ENCODE measurements at places on chromosomes 2 and 18.
A peak's percentile ranks its signal among the peaks of the same experiment; 100 is the strongest.

DNA sequence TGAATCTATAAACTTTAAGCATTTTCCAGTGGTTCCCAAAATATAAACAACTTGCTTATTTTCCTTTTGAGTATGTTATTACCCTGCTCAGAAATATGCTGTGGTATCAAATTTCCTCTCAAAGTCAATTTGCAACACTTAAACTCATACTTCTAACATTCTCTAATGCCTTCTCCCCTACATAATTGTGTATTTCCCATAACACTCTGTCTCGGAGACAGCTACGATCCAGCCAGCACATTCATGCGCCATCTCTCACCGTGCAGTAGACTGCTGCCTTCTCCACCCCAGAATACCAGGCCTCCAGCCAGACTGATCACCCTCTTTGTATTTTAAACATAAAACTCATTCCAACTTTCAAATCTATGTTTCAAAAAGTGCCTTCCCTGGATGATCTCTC, 41.8 kb downstream of the TIMM21 start:
- no peak for DNase-seq

DNA sequence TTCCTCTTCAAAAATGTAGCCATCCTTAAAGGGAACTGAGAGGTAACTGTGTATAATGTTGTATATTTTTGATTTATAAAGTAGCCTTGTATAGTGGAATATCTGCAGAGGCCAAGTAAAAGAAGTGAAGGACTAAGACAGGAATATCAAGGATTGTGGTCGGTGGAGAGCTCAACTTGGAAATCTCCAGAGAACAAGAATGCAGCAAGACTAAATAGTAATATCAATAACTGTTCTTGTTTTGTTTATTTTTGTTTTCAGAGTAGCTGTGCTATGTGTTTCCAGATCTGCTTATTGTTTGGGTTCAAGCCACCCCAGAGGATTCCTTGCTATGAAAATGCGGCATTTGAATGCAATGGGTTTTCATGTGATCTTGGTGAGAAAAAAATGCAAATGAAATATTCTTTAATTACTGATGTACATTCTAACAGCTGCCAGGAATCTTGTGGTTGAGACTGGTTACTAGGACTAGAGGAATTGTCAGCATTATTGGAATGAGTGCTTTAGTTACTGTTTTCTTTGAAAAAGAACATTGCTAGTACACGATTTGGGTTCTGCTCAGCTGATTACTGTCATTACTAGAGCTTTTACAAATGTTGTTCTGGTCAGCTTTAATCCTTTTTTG, 25.0 kb downstream of the FASTKD2 start:
- no peak for DNase-seq

DNA sequence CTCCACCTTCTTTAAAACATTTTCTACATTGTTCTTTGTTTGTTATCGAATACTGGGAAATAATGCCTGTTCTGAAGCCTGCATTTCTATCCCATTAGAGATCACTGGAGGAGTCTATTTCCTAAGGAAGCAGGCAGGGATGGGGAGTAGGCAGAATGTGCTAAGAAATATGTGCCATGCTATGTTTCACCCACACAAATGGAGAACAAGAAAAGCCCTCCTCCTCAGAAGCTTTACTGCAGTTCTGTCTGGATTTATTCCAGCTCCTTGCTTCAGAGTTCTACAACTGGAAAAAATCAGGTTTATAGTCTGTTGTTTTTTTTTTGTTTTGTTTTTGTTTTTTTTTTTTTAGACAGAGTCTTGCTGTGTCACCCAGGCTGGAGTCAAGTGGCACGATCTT, 825.1 kb downstream of the SLC4A3 start:
- DNase-seq: no peak

DNA sequence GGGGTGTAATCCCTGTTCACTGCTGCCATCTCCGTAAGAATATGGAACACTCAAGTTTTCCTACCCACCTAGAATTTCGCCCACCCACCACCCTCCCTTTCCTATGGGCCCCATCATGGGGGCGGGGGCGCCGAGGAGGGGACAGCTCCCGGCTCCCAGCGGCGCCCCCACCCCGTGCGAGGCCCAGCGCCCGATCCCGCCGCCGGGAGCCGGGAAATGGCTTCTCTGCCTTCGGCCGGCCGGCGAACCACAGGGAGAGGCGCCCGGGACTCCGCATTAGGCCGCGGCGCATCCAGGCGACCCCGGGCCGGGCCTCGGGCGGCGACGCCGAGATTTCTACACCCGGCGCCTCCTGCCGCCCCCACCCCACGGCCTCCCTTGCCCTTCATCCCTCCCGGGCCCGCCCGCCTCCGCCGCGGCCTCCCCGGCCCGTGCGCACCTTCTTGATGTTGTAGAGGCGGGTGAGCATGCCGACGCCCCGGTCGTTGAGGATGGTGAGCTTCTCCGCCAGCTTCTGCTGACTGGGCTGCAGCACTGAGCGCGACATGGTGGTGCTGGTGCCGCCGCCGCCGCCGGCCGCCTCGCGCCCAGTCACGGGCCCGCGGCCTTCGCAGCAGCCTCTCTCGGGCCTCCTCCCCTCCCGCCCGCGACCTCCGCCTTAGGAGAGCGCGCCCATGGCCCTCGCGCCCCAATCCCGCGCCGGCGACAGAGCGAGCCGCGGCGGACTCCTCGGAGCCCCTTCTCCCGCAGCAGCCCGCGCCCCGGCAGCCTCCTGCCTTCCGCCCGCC, 510 bp downstream of the NCKAP1 start:
- no peak for DNase-seq

- peak; percentile 33 for DNase-seq
Observed at GRCh38 chr2:215681799-215682596, 246.1 kb upstream of the FN1 start.

GRCh38 chr2:171383134-171383533, 50.7 kb downstream of the METTL8 start:
- no peak for DNase-seq

GRCh38 chr2:207891086-207891844, 121.6 kb upstream of the FZD5 start:
- DNase-seq: no peak

GRCh38 chr2:96250188-96250587, 15.6 kb downstream of the TMEM127 start:
- no peak for DNase-seq

- no peak for DNase-seq
Observed at GRCh38 chr2:159228081-159228581, 58.4 kb downstream of the WDSUB1 start.

GRCh38 chr18:37156330-37156942, 327.5 kb downstream of the KIAA1328 start:
- no peak for DNase-seq

DNA sequence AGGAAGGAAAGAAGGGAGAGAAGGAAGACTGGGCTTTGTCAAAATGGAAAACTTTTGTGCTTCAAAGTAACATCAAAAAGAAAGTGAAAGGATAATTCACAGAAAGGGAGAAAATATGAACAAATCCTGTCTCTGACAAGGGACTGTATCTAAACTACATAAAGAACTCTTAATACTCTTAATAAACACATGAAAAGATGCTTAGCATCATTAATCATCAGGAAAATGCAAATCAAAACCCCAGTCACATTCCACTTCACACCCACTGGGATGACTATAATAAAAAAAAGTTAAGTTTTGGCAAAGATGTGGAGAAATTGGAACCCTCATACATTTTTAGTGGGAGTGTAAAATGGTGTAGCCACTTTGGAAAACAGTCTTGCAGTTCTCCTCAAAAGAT, 11.8 kb upstream of the ZFP36L2 start:
- no peak for DNase-seq

DNA sequence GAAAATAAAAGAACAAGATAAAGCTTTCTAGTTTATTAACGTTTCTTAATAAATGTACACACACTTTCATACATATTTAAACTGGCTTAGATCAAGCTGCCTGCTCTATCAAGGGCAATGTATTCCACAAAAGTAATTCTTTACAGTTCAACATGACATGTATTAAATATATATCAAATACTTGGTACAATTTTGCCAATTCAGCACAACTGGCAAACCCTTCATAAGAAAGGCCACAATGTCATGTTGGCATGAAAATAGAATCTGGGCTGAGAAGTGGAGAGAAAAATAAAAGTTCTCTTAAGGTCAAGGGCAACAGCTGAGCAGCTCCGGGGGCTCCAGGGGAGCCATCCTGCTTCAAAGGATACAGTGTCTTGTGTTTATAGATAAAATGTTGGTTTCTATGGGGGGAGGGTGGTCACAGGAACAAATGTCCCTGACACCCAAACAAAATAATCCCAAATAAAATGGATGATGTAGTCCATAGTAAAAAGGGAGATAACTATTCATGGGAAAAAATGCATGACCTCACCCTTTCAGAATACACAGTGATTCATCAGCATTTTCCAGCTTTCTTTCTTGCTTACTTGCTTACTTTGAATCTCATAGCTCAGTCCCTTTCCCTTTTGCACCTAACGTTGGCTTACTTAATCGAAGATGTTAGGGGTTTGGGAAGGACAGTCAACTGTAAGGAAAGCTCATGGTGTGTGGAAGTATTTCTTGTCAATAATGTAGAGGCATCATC, 494.9 kb downstream of the NYAP2 start:
- DNase-seq: no peak

- no peak for DNase-seq
Observed at GRCh38 chr18:22710673-22711191, 222.4 kb upstream of the RBBP8 start.

DNA sequence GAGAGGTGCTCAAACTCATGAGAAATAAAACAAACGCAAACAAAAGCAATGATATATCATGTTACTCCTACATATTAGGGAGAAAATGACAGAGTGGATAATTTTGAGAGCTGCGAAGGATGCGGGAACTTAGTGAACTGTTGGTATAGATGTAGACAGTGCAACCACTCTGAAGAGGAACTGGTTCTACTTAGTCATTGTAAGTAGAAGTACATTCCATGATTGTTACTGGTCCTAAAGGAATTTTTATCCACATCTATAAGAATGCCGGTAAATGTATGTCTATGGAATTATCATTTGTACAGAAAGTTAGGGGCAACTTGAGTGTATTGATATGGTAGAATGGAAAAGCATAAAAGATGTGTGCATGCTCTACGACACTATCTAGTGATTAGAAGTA, 1238.4 kb downstream of the LRP1B start:
- no peak for DNase-seq

- no peak for DNase-seq
Observed at GRCh38 chr2:80592106-80592505, 287.6 kb upstream of the LRRTM1 start.

DNA sequence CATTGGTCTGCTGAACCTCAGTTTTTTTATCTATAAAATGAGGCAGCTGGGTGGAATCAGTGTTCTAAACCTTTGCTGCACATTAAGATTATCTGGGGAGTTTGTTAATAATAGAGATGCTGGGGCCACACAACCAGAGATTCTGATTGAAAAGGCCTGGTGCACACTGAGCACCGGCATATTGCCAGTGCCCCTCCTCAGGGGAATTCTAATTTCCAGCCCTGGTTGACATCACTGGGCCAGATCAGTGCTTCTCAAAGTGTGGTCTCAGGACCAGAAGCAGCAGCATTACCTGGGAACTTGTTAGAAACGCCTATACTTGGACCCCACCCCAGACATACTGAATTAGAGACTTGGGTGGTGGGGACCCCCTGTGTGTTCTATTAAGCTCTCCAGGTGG, 112.5 kb downstream of the SETBP1 start:
- no peak for DNase-seq

DNA sequence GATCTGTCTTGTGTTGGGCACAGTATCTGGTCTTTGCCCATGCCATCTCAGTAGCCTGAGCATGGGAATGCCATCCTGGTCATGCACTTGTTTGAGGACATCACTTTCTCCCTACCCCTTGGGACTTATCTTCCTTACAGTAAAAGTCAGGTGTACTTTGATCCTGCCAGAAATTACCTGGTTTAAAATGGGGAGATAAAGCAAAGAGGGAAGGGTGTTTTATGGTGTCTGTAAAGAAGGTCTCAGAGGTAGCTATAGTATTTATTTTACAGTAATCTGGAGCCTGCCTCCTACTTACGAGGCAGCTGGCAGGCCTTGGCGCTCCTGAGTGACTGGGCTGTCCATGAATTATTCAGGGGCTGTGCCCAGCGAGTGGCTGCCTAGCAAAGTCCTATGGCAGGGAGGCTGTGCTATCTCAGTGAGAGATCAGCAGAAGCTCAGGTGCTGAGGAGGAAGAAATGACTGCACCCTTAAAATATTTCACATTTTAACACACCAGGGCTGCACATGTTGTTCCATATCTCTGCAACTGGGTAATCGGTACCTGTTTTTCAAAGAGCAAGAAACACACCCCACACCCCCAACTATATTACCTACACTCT, 93.9 kb downstream of the SPTBN1 start:
- DNase-seq: no peak

GRCh38 chr2:23492921-23493320, 107.9 kb downstream of the KLHL29 start:
- no peak for DNase-seq

DNA sequence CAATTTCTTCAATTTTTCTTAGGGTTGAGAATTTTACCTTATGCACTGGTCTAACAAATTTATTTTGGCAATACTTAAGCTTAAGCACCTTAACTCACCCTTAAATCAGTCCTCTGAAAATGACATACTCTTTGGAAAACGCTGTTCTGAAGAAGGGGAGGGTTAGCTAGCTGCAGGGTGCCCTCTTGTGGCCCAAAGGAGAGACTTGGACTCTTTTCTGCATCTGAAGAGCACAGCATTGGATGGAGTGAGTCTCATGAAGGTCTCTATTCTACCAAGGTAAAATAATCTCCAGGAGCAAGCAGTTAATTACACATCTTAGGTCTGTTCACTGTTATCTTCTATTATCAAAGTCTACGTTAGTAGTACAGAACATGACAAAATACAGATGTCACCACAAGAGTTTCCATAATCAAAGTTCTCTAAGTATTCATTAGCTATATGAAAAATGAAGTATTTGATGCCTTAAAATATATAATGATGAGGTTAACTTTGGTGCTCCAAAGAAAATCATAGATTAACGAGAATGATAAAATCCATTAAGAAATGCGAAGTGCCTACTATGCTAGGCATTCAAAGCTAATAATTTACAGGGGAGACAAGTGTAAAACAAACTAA, 24.4 kb downstream of the PUM2 start:
- no peak for DNase-seq

DNA sequence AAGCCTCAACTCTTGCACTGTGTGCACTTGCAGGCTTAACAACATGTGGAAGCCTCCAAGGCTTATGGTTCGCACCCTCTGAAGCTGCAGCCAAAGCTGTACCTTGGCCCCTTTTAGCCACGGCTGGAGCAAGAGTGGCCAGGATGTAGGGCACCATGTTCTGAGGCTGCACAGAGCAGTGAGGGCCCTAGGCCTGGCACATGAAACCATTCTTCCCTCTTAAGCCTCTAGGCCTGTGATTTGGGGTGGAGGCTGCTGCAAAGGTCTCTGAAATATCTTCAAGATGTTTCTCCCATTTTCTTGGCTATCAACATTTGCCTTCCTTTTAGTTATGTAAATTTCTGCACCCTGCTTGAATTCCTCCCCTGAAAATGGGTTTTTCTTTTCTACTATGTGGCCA, 161.9 kb upstream of the SPATS2L start:
- DNase-seq: no peak

Measured in SIG-M5 (cell line).